A172 (cell line): ENCODE measurements at places on chromosomes 5 and 9. TPM values are rescaled to one million over a fixed set of nuclear protein-coding genes. Genes with fewer than 3 reads are reported as not detected.

- peak; percentile 70 for DNase-seq
These were observed 38.7 kb downstream of the NLN start for GRCh38 chr5:65760504-65761275.

GRCh38 chr5:36492984-36493654, 113.3 kb upstream of the SLC1A3 start:
- no peak for DNase-seq

GRCh38 chr5:89560696-89561095, 677.7 kb upstream of the MEF2C start:
- peak; percentile 8 for DNase-seq

GRCh38 chr9:2928411-2928810, 84.5 kb upstream of the PUM3 start:
- DNase-seq, result no peak

DNA sequence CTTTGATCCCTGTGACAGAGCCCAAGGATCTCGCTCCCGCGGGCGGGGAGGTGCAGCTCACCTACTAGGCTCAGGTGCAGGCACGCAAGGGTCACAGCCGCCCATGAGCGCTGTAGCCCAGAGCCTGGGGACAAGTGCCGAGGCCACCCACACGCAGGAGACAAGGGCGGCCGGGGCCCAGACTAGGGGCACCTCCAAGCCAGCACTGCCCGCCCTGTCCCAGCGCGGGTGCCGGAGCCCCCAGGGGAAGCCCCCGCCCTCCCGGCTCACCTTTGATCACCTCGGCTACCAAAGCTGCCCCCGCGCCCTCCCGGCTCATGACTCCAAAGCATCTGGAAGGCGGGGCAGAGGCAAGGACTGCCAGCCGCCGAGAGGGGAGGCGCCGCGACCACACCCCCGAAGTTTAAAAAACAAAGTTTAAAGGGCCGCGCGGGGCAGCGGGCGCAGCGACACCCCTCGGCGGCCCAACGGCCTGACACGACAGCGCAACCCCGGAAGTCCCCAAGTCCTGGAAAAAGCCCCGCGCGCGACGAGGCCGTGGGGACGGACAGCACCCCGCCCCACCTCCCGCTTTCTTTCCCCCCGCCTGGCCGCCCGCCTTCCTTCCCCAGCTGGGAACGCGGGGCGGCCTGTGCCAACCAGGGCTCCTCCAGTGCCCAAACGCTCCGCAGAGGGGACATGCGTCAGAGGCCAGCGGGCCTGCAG, 53.0 kb downstream of the CDC14B start:
- peak; percentile 49 for DNase-seq

DNA sequence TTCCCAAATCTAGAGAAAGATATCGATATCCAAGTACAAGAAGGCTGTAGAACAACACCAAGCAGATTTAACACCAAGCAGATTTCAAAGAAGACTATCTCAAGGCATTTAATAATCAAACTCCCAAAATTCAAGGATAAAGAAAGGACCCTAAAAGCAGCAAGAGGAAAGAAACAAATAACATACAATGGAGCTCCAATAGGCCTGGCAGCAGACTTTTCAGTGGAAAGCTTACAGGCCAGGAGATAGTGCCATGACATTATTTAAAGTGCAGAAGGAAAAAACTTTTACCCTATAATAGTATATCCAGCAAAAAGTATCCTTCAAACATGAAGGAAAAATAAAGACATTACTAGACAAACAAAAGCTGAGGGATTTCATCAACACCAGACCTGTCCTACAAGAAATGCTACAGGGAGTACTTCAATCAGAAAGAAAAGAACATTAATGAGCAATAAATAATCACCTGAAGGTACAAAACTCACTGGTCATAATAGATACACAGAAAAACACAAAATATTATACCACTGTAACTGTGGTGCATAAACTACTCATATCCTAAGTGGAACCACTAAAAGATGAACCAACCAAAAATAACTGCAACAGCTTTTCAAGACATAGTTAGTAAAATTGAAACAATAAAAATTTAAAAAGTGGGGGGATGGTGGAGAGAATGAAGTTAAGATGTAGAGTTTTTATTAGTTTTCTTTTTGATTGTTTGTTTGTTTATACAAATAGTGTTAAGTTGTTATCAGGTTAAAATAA, 267.2 kb downstream of the AUH start:
- DNase-seq, result no peak

- DNase-seq, result no peak
These were observed 21.9 kb upstream of the BOD1 start for GRCh38 chr5:173638126-173639040.

Gene PDCD1LG2
- 1.1 TPM in 2 replicates for total RNA-seq

Gene CYFIP2
- total RNA-seq, result 24.7 and 47.7 TPM in 2 replicates
